Fibroblast of the conjunctiva (primary cell): ENCODE measurements at places on chromosomes 1 and 21.

DNA sequence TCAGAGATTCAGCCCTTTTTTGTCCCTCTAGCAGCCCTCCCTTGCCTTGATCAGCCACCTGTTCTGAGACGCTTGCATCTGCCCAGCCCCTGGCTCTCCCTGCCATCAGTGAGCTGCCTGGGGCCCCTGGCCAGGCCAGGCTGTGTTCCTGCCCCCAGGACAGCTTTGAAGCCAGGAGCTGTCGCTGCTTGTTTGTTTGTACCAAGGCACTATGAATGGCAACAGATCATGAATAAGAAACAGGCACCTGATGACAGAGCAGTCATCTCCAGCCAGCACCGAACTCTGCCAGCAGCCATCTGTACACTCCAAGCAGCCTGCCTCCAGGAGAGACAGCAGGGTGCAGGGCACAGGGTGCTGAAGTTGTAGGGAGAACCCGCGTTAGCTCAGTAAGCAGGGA is 8.1 kb upstream of the VWA5B1 start:
- no peak for DNase-seq

GRCh38 chr1:205316161-205316566 is 5.4 kb downstream of the NUAK2 start:
- DNase-seq: no peak

GRCh38 chr1:216531263-216532239 is 108.3 kb upstream of the USH2A start:
- DNase-seq: no peak

GRCh38 chr1:151475175-151475574 is 15.9 kb upstream of the POGZ start:
- DNase-seq: no peak

DNA sequence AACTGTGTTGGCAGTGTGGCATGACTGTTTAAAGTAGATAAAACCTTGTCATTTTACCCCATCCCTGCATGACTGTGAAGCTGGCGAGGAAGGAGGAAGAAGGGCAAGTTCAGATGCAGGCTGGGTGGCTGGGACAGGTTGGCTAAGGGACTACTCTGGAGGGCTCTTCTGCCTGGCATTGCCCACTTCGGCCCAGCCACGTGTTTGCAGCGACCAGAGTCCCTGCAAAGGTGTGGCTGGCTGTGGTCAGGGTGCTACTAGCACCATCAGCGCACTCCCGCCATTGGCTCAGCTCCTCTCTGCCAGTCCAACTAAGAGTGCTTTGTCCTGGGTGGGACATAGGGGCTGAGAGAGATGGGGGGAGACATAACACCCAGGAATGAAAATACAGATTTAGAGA is 7.2 kb downstream of the C1orf115 start:
- DNase-seq: no peak

DNA sequence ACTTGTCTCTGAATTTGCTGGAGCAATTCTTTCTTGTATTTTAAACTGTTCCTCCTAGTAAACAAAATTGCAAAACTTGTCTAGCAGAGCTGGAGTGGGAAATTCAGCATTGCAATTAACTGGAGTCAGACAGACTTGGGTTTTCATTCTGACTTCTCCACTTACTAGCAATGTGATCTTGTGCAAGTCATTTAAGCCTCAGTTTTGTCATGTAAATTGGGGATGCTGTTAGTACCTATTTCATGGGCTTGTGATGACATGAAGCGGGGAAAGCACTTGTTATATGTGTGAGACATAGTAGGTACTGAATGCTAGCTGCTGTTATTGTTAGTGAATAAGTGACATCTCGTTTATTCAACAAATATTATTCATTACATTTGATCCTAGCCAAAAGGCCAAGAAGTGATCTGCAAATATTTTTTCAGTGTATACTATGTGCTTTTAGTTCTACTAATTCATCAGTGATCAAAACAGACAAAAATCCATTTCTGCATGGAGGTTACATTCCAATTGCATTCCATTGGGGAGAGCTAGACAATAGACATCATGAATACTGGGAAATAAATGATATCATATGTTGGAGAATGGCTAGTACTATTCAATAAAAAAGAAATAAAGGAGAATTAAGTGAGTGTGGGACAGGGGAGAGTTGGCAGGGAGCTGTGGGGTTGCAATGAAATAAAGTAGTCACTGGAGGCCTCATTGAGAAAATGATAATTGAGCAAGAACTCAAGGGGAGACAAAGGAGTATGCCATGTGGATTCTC is 47.1 kb downstream of the CACHD1 start:
- no peak for DNase-seq

DNA sequence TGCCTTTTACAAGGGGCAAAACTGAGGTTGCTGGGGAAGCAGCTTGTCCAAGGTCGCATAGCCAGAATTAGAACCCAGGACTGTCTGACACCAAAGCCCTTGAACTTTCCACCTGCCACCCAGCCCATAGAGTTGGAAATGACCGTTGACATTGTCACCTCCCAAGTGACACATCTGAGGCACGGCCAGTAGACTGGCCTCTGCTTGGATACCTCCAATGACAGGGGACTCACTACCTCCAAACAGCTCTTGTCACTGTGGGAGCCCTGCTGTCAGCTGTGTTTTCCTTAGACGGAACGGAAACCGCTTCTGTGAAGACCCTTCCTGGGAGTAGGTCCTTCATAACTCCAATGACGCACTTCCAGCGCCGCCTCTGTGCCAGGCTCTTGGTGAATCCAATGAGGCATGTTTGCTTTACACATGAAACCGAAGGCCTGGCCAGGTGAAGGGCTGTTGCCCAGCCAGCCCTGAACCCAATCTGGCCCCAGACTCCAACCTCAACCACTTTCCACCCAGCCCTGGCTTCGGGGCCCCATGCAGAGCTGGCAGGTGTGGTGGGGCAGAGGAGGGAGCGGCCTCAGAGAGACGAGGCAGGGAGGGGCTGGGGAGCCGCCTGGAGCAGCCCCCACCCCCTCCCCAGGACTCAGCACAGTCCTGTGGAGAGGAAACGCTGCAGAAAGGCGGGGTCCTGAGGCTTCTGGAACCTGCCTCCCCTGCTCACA is 109.2 kb upstream of the IFFO2 start:
- DNase-seq: no peak

- no peak for DNase-seq
These were observed 989.8 kb downstream of the ADGRL2 start for GRCh38 chr1:82790556-82790955.

DNA sequence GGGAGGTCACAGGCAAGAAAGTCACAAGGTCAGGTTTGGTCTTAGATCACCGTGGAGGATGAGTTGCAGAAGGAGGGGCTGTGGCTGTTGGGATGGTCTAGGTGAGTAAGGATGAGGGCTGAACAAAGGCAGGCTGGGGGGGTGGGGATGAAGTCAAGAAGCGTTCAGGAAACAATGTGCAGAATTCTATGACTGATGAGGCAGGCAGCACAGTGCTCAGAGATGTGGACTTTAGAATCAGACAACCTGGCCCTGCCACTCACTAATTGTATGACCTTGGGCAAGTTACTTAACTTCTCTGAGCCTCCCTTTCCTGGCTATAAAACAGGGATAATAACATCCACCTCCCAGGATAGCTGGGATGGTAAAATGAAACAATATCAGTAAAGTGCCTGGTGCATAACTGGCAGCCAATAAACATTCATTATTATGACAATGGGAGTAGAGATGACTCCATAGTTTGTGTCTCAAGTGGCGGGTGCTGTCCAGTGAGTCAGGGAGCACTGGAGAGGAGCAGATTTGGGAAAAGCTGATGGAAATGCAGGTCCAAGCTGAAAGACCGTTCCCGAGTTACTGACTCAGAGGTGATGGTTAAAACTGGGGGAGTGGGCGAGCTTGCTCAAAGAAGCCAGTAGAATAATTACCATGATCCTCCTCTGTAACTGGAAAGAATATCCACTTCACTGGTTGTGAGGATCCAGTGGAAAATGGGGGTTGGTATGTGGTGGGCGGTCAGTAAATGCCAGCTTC is 2.1 kb downstream of the TIE1 start:
- no peak for DNase-seq

DNA sequence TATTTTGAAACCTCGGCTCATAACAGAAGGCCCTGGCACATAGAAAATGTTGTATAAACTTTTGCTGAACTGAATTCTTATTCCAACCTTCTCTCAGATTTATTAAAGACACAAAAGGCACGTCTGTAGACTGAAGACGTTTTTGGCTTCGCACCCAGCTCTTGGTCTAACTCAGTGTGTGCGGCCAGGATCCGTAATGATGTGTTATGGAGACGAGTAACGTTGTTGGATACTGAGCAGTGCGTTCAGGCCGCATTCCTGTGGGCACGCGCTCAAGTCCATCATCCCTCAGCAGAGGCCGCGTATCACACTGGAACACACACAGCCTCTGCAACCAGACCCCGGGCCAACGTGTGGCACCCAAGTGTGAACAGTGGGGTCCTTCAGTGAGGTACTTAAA is 154.8 kb upstream of the RAB4A start:
- no peak for DNase-seq
